ENCODE measurements at places on chromosomes 3 and 15. TPM values are rescaled to one million over a fixed set of nuclear protein-coding genes. Genes with fewer than 3 reads are reported as not detected.

GRCh38 chr3:153762411-153763235 lies 358.6 kb upstream of the ARHGEF26 start:
- ATAC-seq: no peak

DNA sequence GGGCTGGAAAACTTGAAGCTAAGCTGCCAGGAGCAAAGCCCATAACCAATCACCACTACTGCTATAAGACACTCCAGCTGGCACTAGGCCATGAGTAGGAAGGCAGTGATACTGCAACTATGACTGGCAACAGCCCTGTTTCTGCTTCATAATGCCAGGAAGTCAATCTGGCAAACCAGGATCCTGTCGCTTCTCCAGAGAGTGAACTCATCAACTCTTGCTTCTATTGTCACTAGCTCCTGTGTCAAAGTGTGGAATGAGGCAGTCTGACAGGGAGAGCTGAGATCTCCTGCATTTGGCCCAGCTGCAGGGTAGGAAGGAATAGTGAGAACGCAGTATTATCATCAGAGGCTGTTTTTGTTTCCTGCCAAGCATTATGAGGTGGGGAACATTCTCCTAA lies 105.3 kb downstream of the CTNNB1 start:
- no peak for ATAC-seq

DNA sequence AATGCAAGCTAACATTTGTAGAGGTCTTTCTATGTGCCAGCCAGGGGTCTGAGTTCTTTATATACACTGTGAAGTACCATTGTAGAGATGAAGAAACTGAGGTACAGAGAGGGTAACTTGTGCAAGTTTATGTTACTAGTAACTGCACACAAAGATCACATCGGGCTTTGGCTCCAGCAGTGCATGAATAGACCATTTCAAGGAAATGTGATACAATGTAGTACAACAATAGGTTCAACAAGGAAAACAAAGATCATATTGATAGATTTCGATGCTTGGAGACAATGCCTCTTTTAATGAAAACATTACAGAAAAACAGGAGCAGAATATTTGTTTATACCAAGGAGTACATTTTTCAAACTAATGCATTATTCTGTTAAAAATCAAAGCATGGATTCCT lies 115.3 kb downstream of the POLR2M start:
- no peak for ATAC-seq

- no peak for ATAC-seq
Measured at GRCh38 chr15:81418891-81419290, 44.9 kb upstream of the TMC3 start.

Gene SI
- total RNA-seq: not detected
